ENCODE measurements at places on chromosomes 4 and X.

DNA sequence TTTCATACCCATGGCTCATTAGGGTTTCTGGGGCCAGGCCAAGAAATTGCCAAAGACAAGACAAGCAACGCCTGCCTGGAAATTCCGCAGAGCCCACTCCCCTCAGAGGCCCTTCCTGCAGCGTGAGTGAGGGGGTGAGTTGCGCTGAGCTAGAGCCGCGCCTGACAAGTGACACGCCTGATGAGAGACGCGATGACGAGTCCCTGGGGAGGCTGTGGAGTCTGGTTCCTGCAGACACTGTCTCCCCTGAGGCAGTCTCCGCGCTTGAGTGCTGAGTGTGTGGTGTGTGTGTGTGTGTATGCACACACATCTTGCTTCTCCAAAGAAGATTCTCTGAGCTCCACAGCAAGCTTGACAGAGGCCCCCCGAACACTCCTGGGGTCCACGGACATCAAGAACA lies 269.8 kb downstream of the BCOR start:
- H3K27ac ChIP-seq = no peak overlapping the region
- H3K36me3 ChIP-seq = no peaks in the 10 kb centered on the region
- no peaks in the 10 kb centered on the region for H3K27me3 ChIP-seq
- DNase-seq = no peak
- H3K4me3 ChIP-seq = no peak overlapping the region

- H3K4me3 ChIP-seq = no peak overlapping the region
- no peak for DNase-seq
- no peaks in the 10 kb centered on the region for H3K36me3 ChIP-seq
- H3K27ac ChIP-seq = no peak overlapping the region
- no peaks in the 10 kb centered on the region for H3K27me3 ChIP-seq
- H3K4me1 ChIP-seq = no peaks in the 10 kb centered on the region
Measured at GRCh38 chrX:73826996-73827395, 264.0 kb downstream of the CHIC1 start.

DNA sequence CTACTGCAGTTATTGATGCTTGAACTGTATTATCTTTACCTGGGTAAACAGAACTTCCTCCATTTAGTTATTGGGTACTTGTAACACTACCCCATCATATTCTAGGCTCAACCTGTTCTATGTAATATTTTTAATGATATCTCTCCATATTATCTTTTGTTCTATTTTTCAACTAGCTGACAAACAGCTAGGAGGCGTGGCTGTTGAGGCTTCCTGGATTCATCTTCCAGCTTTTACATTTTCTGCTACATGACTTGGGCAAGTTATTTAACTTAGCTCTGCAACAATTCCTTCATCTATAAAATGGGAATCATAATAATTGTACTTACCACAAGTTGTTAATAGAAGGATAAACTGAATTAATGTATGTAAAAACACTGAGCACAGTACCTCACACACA lies 349.3 kb downstream of the PTTG2 start:
- peaks cover 23% of the 10 kb centered on the region for H3K4me1 ChIP-seq
- H3K27ac ChIP-seq = no peak overlapping the region
- no peaks in the 10 kb centered on the region for H3K27me3 ChIP-seq
- no peak overlapping the region for H3K4me3 ChIP-seq

GRCh38 chr4:23909671-23910070 lies 19.8 kb upstream of the PPARGC1A start:
- no peak overlapping the region for H3K27ac ChIP-seq
- no peaks in the 10 kb centered on the region for H3K27me3 ChIP-seq
- H3K4me3 ChIP-seq = no peak overlapping the region
- DNase-seq = no peak
- H3K4me1 ChIP-seq = peaks cover 12% of the 10 kb centered on the region

- H3K27ac ChIP-seq = no peak overlapping the region
- H3K36me3 ChIP-seq = no peaks in the 10 kb centered on the region
- no peaks in the 10 kb centered on the region for H3K4me1 ChIP-seq
- no peaks in the 10 kb centered on the region for H3K27me3 ChIP-seq
Measured at GRCh38 chr4:96455045-96455720, 615.3 kb downstream of the PDHA2 start.

DNA sequence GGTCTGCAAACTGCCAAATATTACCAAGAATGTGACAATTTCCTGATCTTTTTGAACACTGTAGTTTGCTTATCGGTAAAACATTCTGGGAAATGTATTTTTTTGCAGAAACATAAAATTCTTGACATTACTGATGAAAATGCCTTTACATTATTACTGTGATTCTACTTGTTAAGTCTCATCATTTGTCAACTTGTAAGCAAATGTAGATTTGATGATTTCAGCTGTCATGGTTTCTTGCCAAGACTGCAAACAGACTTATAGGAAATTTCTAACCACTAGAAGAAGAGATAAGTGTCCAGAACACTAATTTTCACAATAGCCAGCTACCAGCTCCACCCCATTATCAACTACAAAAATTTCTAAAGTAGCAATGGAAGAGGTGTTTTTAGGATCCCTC lies 560.4 kb downstream of the STPG2 start:
- no peak for DNase-seq
- H3K27me3 ChIP-seq = no peaks in the 10 kb centered on the region
- H3K36me3 ChIP-seq = no peaks in the 10 kb centered on the region

GRCh38 chrX:124862301-124862700 lies 457.4 kb upstream of the TEX13C start:
- H3K36me3 ChIP-seq = no peaks in the 10 kb centered on the region
- H3K27ac ChIP-seq = no peak overlapping the region
- H3K4me1 ChIP-seq = no peaks in the 10 kb centered on the region
- no peak for DNase-seq
- H3K4me3 ChIP-seq = no peak overlapping the region

DNA sequence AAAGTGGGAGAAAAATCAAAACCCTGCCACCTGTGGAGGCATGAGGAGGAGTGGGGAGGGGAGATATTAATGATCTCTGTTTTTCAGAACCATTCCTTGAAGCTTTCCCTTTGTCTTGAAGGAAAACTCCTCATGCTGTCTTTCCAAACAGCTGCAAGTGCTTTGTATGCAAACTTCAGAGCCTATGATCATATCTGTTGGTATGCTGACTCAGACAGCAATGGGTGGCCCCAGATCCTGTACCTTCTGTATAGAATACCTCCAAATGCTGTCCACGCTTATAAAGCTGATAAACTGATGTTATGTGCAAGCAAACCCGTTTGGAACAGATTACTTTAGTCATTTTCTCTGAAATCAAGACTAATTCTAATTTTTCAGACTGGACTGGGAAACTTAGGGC lies 31.9 kb downstream of the BMP15 start:
- DNase-seq = no peak
- no peaks in the 10 kb centered on the region for H3K27me3 ChIP-seq
- H3K36me3 ChIP-seq = no peaks in the 10 kb centered on the region
- no peak overlapping the region for H3K27ac ChIP-seq

- H3K27me3 ChIP-seq = no peaks in the 10 kb centered on the region
- no peak overlapping the region for H3K4me3 ChIP-seq
- H3K4me1 ChIP-seq = peaks cover 18% of the 10 kb centered on the region
Measured at GRCh38 chrX:72026341-72027023, 105.2 kb downstream of the RTL5 start.

DNA sequence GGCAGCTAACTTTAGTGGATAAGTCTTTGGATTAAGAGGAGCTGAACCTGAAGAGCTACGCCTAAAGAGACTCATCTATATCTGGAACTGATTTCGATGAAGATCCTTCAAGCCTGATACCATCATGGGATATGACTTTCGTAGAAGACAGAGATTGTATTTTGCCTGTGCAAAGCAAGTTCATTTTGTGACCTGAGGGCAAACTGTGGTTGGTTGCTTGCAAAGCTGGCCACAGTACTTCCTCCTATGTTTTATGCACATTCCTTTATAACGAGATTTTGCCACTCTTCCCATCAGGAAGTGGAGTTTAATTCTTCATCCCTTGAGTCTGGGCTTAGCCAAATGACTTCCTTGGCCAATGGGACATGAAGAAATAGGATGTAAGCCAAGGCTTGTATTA lies 519.3 kb upstream of the NR3C2 start:
- no peak overlapping the region for H3K4me3 ChIP-seq
- H3K27me3 ChIP-seq = no peaks in the 10 kb centered on the region
- no peak overlapping the region for H3K27ac ChIP-seq
- no peak for DNase-seq
- no peaks in the 10 kb centered on the region for H3K36me3 ChIP-seq

DNA sequence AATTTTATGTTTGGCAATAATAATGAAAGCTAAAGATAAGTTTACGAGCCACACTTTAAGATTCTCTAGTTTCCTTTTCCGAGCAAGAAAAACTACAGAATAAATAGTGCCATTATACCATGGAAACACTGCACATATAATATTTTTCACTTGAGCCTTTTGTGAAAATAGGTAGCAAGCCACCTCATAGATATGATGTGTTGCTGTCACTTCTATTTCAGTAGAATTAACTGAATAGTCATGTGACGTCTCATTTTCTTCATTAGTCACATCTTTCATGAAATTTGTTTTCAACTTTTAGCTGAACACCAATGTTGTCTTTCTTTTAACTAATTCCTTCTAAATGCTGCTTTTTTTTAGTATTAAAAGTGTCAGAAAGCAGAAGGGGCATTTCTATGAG lies 574.3 kb downstream of the INPP4B start:
- no peaks in the 10 kb centered on the region for H3K4me1 ChIP-seq
- H3K4me3 ChIP-seq = no peak overlapping the region
- H3K36me3 ChIP-seq = no peaks in the 10 kb centered on the region
- H3K27me3 ChIP-seq = no peaks in the 10 kb centered on the region
- no peak for DNase-seq

DNA sequence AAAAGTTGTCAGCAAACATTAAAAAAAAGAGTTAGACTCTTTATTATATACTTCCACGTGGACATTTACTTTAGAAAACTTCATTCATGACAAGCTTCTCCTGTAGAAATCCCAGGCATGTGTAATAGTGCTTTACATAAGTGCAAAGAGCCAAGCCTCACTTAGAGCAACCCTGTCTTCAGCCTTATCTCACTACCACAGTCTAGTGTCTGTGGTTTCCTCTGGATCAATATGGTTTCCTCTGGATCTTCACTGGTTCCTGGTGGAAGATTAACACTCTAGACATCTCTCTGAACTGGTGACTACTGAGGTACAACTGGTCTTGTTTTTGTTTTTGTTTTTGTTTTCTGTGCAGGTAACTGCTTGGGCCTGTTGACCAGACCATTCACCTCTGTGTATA lies 18.4 kb upstream of the ARMCX5 start:
- no peaks in the 10 kb centered on the region for H3K27me3 ChIP-seq
- no peak overlapping the region for H3K4me3 ChIP-seq
- no peaks in the 10 kb centered on the region for H3K36me3 ChIP-seq
- no peak for DNase-seq
- H3K4me1 ChIP-seq = no peaks in the 10 kb centered on the region
- no peak overlapping the region for H3K27ac ChIP-seq

GRCh38 chrX:130165181-130165702 lies 399 bp downstream of the AIFM1 start:
- H3K27ac ChIP-seq = peak overlapping the region; percentile 89
- peak; percentile 1 for DNase-seq
- peaks cover 36% of the 10 kb centered on the region for H3K4me1 ChIP-seq
- H3K36me3 ChIP-seq = no peaks in the 10 kb centered on the region

DNA sequence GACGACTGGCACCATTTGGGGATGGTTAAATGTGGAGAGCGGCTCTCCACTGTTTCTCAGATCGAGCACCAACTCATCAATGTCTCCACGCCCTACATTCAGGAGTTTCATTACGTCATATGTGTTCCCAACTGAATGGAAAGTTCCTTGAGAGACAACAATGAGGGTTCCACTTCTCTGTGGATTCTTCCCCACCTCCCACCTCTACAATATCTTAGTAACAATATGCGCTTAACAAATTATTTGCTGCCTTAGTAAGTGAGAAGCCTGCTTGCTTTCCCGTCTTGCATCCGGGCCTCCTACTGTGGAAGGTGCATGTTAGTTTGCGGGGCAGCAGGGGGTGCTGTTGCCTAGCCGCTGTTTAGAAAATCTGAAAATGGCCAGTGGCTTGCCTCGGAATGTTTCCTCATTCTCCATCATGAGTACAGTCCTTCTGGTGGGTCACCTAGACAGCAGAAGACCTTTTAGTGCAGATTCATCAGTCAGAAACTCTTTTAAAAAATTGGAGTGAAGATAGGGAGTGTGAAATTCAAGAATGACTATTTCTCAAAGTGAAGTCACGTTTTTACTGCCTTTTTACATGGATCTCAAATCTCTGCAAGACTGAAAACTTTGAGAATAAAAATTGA lies 55.7 kb downstream of the PHOX2B start:
- H3K4me1 ChIP-seq = no peaks in the 10 kb centered on the region
- no peaks in the 10 kb centered on the region for H3K27me3 ChIP-seq
- DNase-seq = peak; percentile 30

GRCh38 chr4:148730082-148730640 lies 287.9 kb upstream of the NR3C2 start:
- H3K27me3 ChIP-seq = no peaks in the 10 kb centered on the region
- H3K27ac ChIP-seq = no peak overlapping the region
- DNase-seq = no peak
- H3K4me3 ChIP-seq = no peak overlapping the region

- peaks cover 27% of the 10 kb centered on the region for H3K36me3 ChIP-seq
- peaks cover 97% of the 10 kb centered on the region for H3K4me1 ChIP-seq
- peak; percentile 85 for DNase-seq
- peak overlapping the region; percentile 62 for H3K27ac ChIP-seq
- H3K27me3 ChIP-seq = no peaks in the 10 kb centered on the region
Measured at GRCh38 chr4:6929812-6930464, 20.3 kb downstream of the TBC1D14 start.

DNA sequence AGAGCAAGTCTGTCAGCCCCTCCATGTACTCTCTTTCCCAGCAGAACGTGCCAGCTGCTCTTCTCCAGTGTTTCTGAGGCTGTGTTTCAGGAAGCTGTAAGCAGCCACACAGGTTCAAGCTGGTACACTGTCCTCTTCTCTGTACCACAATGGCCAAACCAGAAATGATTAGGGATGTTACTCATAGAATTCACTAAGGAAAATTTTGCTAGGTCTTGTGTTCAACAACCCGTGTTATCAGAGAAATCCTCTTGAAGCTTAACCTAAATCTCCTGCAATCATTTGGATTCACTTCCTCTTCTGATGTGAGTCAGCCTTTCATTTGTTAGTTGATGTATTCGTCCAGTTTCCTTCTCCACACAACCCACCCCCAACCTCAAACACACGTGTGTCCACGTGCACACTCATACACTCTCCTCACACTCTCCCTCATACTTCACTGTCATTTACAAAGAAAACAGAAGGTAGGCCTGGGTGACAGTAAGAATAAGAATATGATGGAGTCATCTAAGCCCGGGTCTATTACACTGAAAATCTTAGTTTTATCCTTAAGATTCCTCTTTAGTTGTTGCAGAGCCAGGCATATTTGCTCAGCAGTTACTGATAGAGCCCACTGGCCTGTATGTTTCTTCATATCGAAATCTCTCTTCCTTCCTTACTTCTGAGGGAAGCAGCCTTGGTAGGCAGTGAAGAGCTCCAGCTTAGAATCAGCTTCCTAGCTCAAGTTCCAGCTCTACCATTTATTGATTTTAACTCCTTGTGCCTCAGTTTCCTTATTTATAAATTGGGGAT lies 63.4 kb downstream of the DCUN1D4 start:
- DNase-seq = no peak
- no peak overlapping the region for H3K27ac ChIP-seq
- peaks cover 49% of the 10 kb centered on the region for H3K4me1 ChIP-seq
- no peaks in the 10 kb centered on the region for H3K27me3 ChIP-seq

DNA sequence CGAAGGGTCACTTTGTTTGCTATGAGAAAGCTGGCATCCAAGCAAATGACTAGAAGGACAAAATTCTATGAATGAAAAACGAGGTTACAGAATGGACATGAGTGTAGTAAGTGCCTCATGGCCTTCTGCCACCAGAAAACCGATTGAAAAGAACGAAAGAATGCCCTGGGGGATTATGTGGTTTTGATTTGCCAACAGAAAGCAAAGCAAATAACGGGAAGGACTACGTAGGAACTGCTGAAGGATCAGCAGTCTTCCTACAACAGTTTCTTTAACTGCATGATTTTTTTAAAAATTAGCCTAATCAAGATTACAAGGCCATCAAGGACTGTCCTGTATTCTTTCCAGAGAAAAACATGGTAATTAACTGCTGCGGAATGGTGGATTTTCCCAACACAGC lies 50.6 kb downstream of the NRK start:
- DNase-seq = no peak
- no peak overlapping the region for H3K27ac ChIP-seq

Measured in HepG2 (cell line).